GM06990 (cell line): ENCODE measurements at places on chromosomes 5 and 9.

- no peak for DNase-seq
These were observed 81.8 kb downstream of the RFX3 start for GRCh38 chr9:3444016-3444415.

- no peak for DNase-seq
These were observed 15.7 kb upstream of the BTF3 start for GRCh38 chr5:73482383-73483136.

GRCh38 chr9:72721067-72721466 is 199.7 kb downstream of the TMC1 start:
- no peak for DNase-seq

DNA sequence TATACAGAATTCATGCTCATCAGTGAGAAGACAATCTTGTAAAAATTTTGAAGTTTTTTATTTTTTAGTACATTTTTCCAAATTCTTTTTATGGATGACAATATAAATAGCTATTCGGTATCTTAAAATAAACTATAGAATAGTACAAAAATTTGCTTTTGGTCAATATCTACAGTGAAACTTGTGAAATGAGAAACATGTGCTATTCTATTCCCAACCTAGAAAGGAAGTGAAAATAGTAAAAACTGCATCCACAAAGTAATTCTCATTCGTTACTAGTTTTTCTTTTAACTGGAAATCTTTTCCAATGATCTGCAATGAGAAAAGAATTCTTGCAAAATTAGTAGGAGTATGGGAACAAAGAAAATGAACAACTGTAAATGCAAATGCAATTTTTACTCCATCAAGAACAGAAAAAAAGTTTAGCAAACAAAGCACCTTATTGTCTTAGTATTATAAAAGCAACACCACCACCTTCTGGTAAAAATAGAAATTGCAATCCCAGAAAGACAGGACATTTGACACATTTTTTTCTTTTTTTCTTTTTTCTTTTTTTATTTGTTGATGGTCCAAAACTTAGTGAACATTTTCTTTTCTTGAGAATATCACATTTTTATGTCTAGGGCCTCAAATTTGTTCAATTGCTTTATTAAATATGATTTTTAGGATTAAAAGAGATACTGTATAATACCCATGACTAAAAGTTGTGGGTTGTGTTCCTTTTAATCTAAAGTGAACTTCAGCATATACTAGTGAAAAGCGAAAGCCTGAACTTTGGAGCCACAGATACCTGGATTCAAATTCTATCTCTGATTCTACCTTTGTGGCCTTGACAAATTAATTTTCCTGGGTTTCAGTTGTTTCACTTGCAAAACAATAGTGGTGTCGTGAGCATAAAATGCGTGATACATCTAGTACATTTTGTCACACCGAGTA is 72.3 kb downstream of the SLCO4C1 start:
- DNase-seq, result peak; percentile 24

- DNase-seq, result no peak
These were observed 50.4 kb upstream of the STXBP1 start for GRCh38 chr9:127561491-127562278.

DNA sequence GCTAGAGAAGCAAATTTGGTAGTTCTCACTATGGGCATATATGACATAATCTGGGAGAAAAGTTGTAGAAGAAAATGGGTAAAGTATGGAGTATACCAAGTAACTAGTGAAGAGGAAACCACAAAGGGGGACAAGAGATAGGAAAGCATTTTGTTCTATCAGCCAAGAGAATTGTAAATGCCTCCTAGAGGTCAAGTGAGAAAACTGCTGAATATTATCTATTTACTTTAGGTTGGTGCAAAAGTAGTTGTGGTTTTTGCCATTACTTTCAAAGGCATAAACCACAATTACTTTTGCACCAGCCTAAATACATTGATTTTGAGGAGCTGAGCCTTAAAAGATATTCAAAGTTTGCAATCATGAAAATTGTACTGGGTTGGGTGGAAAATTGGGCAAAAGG is 126.7 kb upstream of the GRHPR start:
- DNase-seq, result no peak

- no peak for DNase-seq
These were observed 1.7 kb downstream of the TUT7 start for GRCh38 chr9:86352440-86353077.

DNA sequence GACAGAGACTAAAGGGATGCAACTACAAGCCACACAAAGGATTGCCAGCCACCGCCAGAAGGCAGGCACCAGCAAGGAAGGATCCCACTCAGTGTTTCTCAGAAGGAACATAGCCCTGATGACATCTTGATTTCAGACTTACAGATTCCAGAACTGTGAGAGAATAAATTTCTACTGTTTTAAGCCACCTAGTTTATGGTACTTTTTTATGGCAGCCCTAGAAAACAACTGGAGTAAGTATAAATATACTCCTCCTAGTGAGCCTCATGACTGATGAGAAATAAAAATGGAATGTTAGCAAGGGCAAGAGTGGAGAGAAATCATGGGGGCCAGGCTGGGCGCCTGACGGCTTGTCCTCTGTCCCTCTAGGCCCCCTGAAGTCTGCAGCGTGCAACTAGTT is 307.3 kb downstream of the PIK3R1 start:
- no peak for DNase-seq

DNA sequence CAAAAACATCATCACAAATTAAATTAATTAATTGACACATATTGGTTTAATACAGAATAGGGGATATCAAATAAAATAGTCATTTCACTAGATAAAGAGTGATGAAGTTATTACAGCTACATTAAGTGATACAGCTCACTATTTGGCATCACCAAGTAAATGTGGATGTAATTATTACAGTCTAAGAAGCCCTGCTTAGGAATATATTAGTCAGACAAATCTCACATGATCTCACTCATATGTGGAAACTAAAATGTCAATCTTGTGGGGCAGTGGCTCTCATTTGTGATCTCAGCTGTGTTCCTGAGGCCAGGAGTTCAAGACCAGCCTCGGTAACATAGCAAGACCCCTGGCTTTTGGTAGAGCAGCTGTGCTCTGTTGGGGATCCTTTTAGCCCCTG is 233.4 kb upstream of the RGMB start:
- no peak for DNase-seq

GRCh38 chr5:135246923-135247795 is 151.9 kb downstream of the MACROH2A1 start:
- DNase-seq, result no peak

DNA sequence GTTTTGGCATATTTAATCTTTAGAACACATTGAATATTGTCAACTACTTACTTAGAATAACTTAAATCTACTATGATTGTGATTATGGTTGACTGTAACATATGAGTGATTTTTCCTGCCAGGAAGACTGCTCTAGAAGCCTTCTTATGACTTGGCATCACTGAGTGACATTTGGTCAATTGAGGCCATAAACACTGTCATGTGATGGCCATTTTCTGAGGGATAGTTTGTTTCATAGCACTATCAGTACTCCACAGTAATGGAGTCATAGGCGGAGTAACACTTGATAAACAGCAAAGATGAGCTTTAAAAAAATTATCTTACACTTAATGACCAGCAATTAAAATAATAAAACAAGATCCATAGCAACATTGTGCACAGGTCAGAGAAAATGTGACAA is 31.0 kb downstream of the C9orf40 start:
- DNase-seq, result no peak

DNA sequence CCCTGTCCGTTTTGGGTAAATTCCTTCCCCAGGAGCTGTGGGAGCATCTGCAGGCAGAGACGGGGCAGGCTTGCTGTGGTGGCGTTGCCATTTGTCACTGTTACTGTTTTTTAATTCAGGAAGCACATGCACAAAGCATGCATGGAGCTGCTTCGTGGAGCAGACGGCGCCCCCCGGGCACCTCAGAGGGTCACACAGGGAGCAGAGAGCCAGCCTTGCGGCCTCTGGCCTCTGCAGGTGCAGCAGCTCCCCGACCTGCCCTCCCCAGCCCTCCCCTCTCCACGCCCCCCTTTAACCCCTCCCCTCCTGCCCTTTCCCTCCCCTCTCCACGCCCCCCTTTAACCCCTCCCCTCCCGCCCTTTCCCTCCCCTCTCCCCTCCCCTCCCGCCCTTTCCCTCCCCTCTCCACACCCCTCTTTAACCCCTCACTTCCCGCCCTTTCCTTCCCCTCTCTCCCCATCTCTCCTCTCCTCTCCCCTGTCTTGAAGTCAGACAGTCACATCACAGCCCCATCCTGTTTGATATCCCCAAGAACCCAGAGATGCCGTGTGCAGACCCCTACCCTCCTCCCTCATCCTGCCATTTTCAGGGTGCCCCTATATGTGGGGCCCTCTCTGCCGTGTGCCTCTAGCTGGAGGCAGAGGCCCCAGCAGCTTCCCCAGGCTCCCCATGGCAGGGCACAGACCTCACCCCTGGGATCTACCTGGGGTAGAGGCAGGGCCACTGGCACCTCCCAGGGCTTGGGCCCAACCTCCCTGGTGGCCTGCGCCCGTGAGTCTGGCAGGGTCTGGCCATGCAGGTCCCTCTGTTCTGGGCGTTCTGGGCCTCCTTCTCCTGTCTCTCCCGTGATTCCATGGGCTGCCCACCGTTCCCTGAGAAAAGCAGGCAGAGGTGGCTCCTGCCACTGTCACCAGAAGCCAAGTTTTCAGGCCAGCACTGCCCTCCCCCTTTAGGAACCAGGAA is 29.6 kb upstream of the UBAC1 start:
- peak; percentile 48 for DNase-seq

DNA sequence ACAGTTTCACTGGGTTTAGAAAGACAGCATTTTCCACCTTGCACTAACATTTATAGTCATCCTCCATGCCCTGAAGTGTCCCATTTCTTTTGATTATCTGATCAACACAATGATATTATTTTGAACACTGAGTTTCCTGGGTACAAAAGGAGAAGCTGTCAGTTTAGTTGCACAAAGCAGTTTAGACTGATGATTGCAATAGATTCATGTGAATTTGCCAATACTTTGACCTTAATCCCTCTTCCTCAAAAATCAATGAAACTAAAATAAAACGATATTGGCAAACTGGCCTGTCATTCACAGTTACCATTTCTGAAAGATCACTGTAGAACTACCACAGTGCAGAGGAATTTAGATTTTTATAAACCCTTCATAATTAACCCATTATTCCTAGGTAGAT is 34.2 kb upstream of the RASGRF2 start:
- DNase-seq, result no peak

- no peak for DNase-seq
These were observed 165.0 kb upstream of the ZNF462 start for GRCh38 chr9:106697750-106698502.

DNA sequence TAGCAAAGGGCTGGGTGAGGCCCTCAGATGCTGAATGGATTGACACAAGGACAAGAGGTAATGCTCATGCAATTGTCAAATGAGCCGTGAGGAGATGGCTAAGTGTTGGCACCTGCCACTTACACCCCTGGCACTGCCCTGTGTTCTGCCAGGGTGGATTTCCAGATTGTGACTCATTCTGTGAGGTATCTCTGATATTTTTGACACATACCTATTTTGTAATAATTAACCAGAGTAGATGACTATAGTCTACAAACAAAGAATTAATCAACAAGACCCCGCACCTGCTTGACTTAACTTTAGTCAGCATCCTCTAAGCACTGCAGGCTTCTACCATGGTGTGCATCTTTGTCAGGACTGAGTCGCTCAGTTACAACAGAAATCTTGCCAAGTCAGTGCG is 200.8 kb downstream of the DIRAS2 start:
- DNase-seq, result no peak

GRCh38 chr9:127463911-127464310 is 12.6 kb downstream of the LRSAM1 start:
- DNase-seq, result no peak

- DNase-seq, result no peak
These were observed 12.8 kb upstream of the RXRA start for GRCh38 chr9:134313470-134313869.

GRCh38 chr5:64765804-64766504 is 2.5 kb downstream of the SREK1IP1 start:
- no peak for DNase-seq

GRCh38 chr5:38434966-38435705 is 121.3 kb downstream of the LIFR start:
- DNase-seq, result no peak

DNA sequence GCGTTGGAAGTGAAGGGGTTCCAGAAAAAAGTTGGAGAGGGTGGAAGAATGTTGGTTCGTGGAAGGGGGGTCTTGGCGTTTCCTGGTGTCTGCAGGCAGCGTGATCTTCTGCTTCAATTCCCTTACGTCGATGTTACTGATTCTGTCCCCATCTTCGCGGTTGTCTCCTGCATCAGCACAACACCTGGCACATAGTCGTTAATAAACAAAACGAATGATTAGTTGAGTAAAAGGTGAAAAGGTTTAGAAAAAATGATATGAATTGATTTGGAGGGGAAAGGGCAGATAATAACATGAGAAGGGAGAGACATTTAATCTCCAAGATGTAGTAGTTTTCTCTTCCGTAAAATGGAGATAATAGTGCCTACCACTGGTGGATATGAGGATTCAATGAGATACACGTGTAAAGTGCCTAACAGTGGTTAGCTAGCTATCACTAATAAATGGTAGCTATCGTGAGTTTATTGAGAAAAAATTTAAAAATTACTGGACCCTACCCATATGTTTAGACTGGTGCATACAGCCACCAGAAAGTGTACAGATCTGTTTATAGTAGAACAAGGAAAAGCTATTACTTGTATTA is 556 bp downstream of the MTREX start:
- no peak for DNase-seq

- no peak for DNase-seq
These were observed 504.6 kb downstream of the RASEF start for GRCh38 chr9:82558346-82558745.

GRCh38 chr9:133742849-133743444 is 4.8 kb upstream of the SARDH start:
- peak; percentile 45 for DNase-seq

- no peak for DNase-seq
These were observed 137.8 kb upstream of the RETREG1 start for GRCh38 chr5:16754601-16755000.

DNA sequence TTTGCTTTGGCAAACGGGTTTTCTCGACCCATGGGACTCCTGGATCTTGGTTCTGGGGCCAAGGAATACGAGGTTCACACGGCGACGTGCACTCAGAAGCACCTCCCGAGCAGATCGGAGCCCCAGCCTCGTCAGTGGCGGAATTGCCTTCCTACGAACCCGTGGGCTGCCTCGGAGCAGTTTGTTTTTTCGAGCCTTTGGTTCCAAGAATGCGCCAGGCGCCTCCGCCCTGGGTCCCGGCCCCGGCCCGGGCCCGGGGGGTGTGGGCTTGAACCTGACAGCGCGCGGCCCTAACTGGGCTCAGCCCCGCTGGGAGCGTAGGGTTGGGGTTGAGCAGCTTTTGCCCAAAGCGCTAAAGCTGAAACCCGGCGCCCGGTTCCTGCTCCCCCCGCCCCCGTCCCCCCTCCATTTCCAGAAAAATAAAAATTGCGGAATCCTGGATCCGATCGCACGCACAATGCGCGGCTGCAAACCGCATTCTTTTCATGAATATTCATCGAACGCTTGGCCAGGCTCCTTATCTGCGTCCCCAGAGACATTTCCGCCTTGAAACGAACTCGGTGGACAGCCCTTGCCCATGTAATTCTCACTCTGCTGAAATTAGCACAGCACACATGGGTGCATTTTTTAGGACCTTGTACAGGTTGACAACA is 1.0 kb downstream of the BASP1 start:
- DNase-seq, result peak; percentile 50
